HCT116 (cell line): ENCODE measurements at places on chromosomes 2 and 18.

DNA sequence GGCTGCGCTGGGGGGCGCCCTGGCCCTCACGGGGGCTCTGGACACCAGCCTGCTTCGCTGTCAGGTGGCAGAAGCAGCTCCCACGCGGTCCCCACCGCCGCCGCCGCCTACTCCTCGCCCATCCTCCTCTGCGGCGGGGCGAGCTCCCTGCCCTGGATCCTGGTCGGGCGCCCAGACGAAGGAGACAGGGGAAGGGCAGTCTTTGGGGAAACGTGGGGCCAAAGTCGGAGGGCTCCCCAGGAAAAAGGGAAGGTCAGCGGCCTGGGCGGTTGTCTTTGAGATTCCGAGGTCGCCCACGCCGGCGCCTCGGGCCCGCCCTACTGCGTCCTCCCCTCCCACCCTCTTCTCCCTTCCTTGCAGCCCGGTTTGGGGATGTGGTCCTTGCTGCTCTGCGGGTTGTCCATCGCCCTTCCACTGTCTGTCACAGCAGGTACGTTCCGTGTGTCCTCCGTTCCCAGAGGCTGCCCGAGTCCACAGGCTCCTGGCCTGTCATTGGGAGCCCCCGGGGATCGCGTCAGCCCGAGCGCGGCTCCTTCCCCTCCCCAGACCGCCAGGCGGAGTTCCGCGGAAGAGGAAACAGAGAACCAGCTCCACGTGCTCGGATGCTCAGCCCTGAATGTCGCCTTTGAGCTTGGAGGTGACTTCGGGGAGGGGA lies 800 bp downstream of the IL1RL2 start:
- H3K4me3 ChIP-seq: no peak overlapping the region
- 0 out of 2 replicates have a peak, but pooled peaks cover 5% of the 10 kb centered on the region for H3K4me1 ChIP-seq
- no peak for DNase-seq
- H3K36me3 ChIP-seq: no peaks in the 10 kb centered on the region

GRCh38 chr18:29849144-29849543 lies 1193.4 kb downstream of the DSC3 start:
- H3K27me3 ChIP-seq: no peaks in the 10 kb centered on the region
- H3K4me3 ChIP-seq: no peak overlapping the region
- DNase-seq: no peak
- H3K4me1 ChIP-seq: no peaks in the 10 kb centered on the region
- no peaks in the 10 kb centered on the region for H3K36me3 ChIP-seq

DNA sequence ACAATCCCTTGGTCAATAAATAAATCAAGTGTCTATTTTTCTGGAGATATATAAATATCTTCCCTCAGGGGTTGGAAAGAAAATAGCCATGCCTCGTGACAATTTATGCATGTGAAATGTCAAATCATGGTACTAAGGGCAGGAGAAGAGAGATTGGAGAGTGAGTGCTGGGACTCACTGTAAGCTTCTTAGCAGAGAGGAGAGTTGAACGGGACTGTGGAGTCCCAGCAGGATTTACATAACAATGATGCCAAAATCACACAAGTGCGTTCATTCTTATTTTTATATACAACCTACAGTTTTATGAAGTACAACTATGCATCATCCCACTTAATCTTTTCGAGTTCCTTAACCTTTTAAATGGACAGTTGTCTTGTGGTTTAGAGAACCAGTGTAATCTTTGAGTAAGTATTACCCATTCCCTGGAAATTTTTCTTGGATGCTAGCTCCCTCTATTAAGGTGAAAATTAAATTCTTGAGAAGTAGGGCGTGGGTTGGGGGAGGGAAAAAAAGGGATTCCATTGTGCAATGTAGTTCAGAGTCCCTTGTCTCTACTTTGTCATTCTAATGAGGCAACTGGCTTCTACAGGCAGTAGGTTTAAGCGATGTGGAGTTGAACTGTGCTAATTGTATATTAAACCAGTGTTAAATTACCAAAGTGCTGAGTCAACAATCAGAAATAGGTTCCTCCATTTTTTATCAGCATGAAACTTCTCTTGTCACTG lies 143.6 kb upstream of the EPHA4 start:
- H3K36me3 ChIP-seq: no peaks in the 10 kb centered on the region
- H3K4me3 ChIP-seq: no peak overlapping the region
- no peak for DNase-seq

DNA sequence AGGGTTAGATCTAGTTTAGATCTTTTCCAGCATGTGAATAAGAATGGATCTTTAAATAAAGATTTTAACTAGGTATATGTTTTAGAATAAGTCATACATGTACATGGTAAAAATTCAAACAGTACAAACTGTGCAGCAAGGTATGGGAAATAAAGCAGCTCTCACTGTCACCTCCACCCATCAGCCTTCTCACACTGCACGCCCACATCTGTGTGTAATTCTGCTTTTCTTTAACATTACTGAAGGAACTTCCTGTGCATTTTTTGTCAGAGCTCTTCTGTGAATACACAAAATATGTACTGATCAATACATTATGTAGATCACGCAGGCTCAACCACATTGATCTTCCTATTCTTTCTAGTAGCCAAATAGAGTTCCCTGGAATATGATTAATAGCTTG lies 3.4 kb downstream of the CASP8 start:
- H3K4me3 ChIP-seq: no peak overlapping the region
- H3K4me1 ChIP-seq: peaks cover 16% of the 10 kb centered on the region
- H3K27ac ChIP-seq: no peak overlapping the region
- no peaks in the 10 kb centered on the region for H3K36me3 ChIP-seq
- no peak for DNase-seq

DNA sequence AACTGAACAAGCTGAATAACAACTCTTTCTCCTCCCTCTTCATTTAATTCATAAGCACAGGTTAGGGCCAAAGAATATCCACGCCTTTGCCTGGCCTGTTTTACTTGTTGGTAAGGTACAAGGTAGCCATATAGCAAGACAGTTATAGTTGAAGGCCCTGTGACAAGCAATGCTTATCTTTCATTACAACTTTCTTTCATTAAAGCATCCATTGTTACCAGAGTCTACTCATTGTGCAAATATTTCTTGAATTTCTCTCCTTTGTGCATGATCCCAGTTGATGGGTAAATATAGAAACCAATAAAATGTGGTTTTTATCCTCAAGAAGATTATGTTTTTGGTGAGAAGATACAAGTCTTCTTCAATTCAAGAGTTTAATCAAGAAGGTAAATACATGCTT lies 140.2 kb downstream of the UBE2E3 start:
- H3K27me3 ChIP-seq: no peaks in the 10 kb centered on the region
- DNase-seq: no peak
- no peak overlapping the region for H3K4me3 ChIP-seq
- H3K4me1 ChIP-seq: no peaks in the 10 kb centered on the region
- H3K36me3 ChIP-seq: no peaks in the 10 kb centered on the region

DNA sequence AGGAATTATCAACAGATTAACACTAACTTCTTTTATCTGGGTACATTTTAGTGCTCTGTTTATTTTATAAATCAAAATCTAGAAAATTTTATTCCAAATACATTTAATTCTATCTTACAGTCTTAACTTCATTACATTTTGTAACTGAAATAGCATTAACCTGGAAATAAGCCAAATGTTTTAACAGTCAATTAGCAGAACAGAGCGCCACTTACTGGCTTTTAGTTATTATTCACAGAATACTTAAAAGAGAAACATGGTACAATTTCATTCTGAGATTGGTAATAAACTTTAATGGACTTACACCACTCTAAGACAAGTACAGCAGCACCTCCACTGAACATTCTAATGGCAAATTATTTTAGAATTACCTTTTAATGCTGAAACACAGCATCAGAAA lies 38.6 kb downstream of the SS18 start:
- H3K27me3 ChIP-seq: no peaks in the 10 kb centered on the region
- H3K4me1 ChIP-seq: no peaks in the 10 kb centered on the region
- DNase-seq: no peak
- H3K27ac ChIP-seq: no peak overlapping the region
- no peak overlapping the region for H3K4me3 ChIP-seq

DNA sequence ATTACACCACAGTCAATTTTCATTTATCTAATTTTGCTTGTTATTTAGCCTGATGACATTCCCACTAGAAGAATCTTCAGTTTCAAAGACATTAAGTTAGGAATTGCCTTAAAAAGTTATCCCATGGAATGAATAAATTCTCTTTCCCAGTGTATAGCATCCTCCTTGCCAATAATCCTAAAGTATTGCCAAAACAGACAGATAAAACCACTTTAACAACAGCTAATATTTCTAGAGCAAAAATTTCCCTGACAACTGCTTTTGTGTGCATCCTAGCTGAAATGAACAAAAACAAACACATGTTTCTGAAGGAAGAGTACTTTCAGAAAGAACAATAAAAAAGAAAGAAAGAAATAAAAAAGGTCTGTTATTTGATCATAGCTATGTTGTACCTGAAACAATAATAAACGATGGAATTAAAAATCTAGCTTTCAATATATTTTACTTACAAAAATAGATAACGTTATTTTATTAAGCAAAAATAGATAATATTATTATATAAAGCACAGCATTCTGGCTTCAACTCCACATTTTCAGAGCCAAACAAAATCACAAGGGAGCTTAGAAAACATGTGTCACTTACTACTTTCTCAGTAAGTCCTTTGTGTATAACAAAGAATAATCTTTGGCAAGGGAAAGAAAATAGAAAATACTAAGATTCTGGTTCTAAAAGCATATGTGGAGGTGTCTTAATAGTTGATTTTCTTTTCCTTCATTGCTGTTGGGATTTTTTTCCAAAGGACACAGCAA lies 939.0 kb upstream of the CRIM1 start:
- H3K4me1 ChIP-seq: no peaks in the 10 kb centered on the region
- no peak overlapping the region for H3K4me3 ChIP-seq
- no peaks in the 10 kb centered on the region for H3K36me3 ChIP-seq
- DNase-seq: no peak

DNA sequence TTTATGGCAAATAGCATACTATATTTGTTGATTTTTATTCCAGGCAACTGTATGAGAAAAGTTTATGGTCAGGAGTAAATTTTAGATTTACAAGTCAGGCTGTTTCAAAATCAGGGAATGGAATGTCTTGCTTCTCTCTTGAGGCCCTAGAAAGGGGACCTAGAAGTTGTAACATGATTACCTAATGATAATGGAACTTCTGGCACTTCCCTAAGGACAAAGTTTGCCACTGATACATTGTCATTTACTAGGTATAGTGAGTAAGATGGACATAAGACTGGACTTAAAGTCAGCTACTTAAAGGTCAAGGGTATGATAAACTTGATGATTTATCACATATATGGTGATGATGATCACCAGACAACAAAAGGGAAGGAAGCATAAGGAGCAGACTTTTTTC lies 103.3 kb upstream of the VRK2 start:
- no peak for DNase-seq
- H3K27me3 ChIP-seq: no peaks in the 10 kb centered on the region
- no peak overlapping the region for H3K27ac ChIP-seq
- no peaks in the 10 kb centered on the region for H3K36me3 ChIP-seq
